Right renal pelvis (tissue), 4 donors: ENCODE measurements at places on chromosomes 13 and 19. TPM values are rescaled to one million over a fixed set of nuclear protein-coding genes. Genes with fewer than 3 reads are reported as not detected.

GRCh38 chr13:38954291-38954690 lies 36.3 kb downstream of the STOML3 start:
- DNase-seq: no peak

DNA sequence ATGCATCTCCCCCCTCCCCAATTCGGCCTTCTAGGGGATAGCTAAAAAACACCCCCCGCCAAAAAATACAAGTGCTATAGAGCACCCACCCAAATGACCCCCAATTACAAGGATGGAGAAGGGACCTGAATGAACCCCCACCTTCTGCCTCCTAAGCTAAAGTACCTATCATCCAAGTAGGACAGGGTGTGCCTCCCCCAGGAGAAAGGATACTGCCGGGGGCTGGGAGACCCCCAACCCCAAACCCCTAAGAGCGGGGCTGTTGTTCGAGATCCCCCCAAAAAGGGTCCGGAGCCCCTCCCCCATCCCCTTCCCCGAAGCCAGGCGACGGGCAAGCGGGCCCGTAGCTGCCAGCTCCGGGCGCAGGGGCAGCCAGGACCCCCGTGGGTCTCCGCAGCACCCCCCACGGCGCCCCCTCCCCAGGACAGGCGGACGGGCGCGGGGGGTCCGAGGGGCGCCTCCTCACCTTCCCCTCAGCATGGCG lies 1.9 kb downstream of the ZC3H4 start:
- DNase-seq: no peak

Gene ZNF540
- 6.0 TPM for polyA plus RNA-seq

- no peak for DNase-seq
These were observed 76.4 kb upstream of the VSTM2B start for GRCh38 chr19:29449371-29449770.

DNA sequence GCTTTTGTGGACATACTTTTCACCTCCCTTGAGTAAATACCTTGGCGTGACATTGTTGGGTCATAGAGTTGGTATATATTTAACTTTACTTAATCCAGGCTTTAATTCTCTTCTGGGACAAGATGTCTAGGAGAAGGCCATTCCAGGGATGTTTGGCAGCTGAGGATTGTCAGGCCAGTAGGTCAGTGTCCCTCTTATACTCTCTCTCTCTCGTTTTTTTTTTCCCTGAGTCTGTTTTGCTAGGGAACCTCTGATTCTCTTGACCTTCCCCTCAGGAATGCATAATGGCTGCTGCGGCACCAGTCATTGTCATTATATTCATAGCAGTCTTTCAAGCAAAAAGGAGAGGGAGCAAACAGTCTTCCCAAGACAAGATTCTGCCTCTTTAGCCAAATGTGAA lies 48.8 kb downstream of the BICRA start:
- DNase-seq: no peak

DNA sequence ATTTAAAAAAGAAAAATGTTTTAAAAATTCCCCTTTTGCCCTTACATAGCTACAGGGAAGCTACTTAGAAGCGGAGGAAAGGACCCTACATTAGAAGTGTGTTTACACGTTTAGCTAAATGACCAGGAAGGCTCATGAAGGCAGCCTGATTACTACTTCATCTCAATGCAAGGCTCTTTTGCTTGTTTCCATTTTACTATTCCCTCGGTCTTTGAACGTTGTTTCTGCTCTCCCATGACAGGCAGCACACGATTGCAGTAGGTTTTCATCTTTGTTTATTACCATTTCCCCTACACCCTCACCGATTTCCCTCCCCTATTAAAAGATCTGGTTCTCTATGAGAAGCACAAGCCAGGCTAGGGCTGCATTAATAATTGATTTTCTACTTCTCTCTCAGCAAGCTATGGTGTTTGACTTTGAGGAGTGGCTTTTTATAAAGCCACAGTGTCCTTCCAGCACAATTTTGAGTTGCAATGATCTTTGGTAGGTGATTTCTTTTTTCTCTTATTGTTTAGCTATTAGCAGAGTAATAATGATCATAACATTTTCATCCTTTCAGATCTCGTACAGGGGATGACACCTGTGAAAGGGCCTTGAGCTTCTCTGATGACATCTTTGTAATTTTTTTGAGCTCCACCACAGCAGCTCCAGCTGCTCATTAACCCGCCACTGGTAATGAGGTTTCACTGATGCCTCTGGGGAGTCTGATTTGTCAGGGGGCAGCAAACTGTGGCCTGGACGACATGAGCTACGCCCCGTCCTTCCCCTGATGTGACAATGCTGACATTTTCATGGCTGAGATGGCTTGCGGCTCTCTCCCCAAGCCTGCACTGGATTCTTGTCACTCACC lies 670.3 kb downstream of the UQCRFS1 start:
- DNase-seq: no peak

DNA sequence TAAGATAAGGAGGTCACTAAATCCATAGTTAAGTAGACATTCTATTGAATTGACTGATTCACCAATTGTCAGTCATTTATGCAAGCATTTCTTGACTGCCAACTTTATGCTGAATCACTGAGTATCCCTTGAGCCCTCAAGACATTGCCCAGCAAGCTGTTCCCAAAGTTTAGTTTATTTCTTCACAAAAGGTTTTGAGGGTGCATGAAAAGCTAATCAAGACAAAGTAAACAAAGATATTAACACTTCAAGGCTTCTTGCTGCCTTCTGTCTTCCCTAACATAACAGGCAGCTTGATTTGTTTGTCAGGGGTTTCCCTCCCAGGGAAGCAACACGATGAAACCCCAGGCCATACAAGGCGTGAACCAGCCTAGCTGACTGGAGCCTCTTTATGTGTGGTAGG lies 374.4 kb downstream of the SPRY2 start:
- DNase-seq: no peak

DNA sequence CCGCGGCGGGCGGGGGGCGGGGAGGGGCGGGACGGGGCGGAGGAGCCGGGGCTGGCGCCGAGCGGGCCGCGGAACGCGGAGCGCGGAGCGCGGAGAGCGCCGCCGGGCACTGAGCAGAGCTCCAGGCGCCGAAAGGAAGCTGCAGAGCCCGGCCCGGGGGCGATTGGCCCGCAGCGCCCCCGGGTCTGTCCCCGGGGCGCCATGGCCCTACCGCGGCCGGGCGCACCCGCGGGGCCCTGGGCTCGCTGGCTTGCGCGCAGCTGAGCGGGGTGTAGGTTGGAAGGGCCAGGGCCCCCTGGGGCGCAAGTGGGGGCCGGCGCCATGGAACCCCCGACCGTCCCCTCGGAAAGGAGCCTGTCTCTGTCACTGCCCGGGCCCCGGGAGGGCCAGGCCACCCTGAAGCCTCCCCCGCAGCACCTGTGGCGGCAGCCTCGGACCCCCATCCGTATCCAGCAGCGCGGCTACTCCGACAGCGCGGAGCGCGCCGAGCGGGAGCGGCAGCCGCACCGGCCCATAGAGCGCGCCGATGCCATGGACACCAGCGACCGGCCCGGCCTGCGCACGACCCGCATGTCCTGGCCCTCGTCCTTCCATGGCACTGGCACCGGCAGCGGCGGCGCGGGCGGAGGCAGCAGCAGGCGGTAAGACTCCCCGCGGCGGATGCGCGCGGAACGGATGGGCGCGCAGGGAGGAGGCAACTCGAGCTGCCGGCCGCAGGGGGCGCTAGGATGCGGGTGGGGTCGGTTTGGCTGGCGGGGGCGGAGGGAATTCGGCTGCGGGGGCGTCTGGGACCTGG lies at the start of gene PDE4A:
TSS of gene PDE4A (plus strand) at position 95 of the 796 bp plus-strand sequence. CDS start at position 322, 227 bp downstream.
- DNase-seq: no peak

- no peak for DNase-seq
These were observed 109.5 kb downstream of the PDS5B start for GRCh38 chr13:32695602-32696250.

GRCh38 chr13:57740719-57741118 lies 109.2 kb downstream of the PCDH17 start:
- no peak for DNase-seq

- no peak for DNase-seq
These were observed 47.4 kb downstream of the FLT3 start for GRCh38 chr13:28052945-28053344.

GRCh38 chr19:7781157-7781556 lies 18.1 kb downstream of the CLEC4M start:
- no peak for DNase-seq

DNA sequence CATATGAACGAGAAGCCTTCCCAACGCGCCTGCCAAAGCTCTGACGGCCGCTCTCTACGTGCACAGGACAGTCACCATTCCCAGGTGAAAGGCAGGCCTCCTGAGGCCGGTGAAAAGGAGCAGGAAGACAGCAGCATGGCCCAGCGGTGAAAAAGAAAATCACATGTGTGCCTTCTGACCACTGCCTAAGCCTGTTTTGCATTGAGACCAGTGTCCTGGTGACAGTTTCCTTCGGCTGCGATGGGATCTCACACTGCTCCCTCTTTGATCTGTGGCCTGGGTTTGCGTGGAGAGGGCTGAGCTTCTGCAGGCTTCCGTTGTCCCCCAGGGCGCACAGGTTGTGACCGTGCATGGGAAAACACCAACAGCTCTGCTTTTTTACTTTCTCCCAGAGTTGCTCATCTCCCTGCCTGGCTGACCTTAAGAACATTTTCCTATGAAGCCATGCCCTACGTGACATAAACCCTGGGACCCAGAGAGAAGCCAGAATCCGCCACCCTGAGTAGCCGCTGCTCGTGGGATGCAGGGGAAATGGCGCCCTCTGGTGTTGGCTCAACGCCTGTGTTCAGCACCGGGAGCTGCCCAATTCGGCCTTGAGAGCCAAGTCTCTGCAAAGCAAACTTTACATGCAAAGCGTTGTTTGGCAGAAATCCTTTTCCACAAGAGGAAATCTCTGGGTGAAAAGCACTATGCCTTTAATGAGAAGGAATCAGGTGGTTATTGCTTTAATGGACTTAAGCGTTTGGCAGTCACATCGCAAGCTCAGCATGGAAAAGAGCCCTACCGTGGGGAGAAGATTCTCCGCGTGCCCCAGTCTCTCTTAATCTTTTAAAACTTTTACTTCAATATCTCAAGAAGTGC lies 112.2 kb upstream of the GPR12 start:
- DNase-seq: no peak

DNA sequence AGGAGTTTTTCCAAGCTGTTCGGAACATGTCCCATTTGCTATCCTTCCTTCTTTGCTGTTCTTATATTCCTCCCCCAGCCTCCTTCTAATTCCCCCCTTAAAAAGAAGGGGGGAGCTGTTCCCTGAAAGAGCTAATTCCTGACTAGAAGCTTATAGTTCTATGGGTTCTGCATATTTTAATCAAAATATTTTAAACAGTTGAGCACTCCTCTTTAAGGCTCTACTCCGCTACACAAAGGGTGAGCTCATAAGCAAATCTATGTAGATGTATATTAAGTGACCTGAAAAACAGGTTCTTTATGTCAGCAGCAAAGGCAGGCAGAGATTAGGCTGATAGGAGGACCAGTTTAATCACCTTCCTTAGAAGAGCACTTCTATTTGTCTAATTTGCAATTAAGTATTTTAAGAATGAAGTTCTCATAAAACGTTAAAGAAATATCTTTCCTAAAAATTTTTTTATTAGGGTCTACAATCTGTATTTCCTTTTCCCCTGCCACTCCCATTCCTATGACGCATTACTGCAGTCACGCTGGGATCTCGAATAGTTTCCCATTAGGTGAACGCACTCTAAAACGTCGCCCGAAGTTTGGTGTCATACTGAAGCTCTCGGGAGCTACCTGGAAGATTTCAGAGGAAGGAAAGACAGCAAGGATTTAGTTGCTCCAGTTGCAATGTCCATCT lies 5.2 kb downstream of the EFNB2 start:
- DNase-seq: no peak

DNA sequence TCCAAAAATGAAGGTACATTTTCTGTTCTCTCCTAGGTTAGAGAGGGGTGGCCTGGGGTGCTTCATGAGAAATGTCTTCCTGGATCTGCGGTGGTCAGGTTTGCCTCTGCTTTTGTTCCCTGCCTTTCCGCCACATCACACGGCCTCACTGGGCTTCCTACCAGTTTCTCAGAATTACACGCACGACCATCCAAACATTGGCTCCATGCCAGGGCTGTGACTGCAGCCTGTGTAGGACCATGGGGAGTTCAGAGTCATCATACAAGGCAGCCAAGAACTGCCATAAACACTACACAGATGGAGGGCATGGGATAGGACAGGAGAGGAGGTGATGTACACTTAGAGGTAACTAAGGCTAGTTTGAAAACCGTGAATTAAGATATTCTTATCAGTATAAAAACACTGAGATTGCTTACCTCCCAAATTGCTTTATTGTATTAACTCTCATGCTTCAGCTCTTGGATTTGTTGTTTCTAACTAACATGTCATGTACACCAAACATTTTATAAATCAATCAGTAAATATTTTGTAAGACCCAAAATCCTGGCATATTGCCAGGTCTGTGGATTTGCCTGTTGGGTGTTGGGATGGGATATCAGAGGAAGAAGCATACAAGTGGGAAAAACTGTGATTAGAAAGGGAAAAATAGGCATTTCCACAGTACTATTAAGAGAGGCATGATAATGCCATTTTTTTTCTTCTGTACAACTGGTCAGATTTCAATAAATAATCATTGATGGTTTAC lies 45.2 kb downstream of the CDADC1 start:
- no peak for DNase-seq

DNA sequence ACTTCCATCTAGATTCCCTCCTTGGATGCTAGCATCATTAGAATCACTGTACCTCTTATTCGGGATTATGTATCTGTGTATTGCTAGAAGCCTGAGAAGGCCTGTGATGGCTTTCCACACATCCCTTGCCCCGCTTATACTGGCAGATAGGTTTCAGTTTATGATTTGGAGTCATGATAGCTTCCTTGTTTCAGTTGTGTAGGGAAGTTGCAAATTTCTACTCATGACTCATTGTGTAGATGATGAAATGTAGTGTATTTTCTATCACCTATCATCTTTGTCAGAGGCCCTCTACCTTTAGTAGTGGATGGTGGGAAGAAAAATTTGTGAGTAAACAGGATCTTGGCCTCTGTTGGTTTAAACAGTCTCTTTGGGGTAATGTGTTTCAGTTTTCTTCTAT lies 165.2 kb downstream of the GGACT start:
- DNase-seq: no peak

Gene MIA
- polyA plus RNA-seq: 1.2 TPM

Gene DPY19L3
- polyA plus RNA-seq: 65.1 TPM

- DNase-seq: no peak
These were observed 9.7 kb downstream of the EFNA2 start for GRCh38 chr19:1295169-1296012.

DNA sequence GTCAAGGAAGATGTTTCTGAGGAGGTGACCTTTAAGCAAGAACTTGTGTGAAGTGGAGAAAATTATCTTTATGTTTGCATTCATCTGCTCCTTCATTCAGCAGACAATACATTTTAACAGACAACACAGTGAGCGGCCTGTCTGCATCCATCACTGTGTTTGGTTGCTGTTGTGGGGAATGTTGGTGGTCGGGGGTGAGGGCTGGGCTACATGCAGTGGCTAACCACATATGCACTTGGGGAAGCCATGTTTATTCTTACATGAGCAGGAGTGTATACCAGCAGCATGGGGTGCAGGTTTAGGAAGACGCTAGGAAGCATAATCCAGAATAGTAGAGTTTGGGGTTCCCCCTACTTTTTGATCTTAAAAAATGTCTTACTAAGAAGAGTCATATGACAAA lies 66.4 kb downstream of the DHRS12 start:
- DNase-seq: no peak

GRCh38 chr19:29809795-29810503 lies 1.8 kb upstream of the CCNE1 start:
- no peak for DNase-seq

Gene DUS3L
- polyA plus RNA-seq: 21.8 TPM
